ENCODE measurements at places on chromosomes 13 and 19.

DNA sequence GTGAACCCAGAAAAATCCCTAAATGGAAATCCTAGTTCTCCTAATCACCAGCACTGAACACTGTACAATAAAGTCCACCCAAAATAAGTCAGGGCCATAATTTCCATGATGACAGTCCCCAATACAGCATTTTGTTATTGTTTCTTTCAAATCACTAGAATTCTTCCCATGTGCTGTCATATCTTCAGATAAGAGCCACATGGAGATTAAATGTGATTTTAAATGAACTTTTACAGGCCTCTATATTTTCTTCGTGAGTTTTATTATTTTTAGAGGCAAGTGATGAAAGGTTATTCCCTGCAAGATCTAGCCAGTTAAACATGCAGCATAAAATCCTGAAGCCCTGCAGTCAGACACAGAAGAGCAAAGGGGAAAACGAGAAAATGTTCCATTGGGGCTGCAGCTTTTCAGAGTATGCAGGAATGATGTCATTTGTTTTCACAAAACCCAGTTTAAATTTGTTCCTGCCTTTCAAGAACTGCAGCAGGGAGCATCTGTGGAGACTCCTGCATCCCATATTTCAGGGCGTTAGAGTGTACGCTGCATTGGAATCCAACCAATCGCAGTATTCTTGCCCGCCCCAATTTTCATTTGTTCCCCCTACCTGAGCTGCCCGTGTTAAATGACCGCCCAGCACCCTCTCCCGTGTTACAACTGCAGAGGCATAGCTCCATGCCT lies 167.2 kb upstream of the KLF12 start:
- no peak for DNase-seq

DNA sequence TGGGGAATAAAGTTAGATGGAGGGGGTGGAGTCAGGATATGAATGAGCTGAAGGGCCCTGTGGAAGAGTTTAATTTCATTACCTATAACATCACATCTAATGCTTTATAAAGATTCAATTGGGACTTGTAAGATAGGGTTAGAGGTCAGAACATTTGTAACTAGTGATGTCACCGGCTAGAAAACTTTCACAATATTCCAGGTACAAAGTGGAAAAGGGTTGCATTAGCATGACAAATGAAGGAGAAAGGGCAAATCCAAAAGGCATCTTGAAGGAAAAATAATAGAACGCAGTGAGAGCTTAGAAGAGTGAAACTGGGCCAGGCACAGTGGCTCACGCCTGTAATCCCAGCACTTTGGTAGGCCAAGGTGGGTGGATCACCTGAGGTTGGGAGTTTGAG lies 7.6 kb downstream of the MBNL2 start:
- no peak for DNase-seq

- DNase-seq, result no peak
These were observed 139.9 kb downstream of the ZAR1L start for GRCh38 chr13:32175307-32175706.

DNA sequence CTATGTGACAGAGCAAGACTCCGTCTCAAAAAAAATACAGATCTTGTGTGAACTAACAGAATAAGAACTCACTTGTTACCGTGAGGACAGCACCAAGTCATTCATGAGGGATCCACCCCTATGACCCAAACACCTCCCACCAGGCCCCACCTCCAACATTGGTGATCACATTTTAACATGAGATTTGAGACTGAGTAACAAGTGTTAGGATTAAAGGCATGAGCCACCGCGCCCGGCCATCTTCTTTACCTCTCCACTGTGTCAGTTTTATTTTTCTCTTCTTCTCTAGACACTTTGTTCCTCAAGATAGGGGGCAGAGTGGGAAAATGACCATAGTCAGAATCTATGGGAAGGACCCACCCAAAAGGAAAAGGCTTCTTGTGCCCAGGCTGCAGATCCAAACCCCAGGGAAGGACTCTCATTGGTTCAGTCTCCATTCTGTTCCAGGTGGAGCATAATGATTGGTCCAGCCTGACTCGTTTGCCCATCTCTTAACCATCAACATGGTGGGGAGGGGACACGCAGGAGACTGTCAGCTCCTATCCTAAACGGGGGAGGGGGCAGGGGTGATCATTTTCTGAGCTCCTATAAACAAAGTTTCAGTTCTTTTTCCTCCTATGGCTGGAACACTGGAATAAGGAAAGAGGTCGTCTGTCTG lies 1.3 kb upstream of the CALM3 start:
- no peak for DNase-seq

DNA sequence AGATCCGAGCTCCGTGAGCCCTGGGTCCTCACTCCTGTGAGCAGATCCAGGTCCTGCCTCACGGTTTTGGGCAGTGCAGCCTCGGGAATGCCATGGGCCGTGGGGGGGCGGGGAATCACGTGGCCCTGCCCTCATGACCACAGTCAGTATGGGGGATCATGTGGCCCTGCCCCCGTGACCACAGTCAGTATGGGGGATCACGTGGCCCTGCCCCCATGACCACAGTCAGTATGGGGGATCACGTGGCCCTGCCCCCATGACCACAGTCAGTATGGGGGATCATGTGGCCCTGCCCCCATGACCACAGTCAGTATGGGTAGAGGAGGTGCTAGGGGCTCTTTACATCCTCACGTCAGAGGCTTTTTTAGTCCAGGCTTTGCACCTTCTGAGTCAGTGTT lies 64.3 kb upstream of the F7 start:
- DNase-seq, result no peak

- no peak for DNase-seq
These were observed 31.5 kb downstream of the RBM26 start for GRCh38 chr13:79374578-79374977.

DNA sequence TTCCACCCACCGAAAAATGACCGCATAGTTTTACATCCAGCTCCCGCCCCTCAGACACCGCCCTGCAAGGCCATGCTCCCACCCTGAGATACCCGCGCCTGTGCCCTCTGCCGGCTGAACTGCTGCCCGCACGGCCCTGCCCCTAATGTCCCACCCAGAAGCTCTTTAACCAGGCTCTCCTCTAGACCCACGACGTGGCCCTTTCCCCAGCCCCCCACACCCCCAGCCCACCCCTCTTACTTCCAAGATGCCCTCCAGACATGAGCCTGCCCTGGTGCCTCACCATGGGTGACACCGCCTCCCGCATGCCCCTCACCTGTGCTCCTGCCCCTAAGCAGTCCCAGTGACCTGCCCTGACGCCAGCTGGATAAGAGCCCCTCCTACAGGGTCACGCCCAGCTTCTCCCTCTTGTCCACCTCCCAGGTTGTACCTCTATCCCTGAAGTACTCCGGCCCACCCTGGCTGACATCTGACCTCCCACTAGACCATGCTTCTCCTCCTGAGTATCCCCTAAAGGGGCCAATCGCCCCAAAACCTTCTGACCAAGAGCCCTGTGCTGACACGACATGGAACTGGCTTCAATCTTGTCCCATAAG lies 51.2 kb downstream of the COLGALT1 start:
- DNase-seq, result no peak

DNA sequence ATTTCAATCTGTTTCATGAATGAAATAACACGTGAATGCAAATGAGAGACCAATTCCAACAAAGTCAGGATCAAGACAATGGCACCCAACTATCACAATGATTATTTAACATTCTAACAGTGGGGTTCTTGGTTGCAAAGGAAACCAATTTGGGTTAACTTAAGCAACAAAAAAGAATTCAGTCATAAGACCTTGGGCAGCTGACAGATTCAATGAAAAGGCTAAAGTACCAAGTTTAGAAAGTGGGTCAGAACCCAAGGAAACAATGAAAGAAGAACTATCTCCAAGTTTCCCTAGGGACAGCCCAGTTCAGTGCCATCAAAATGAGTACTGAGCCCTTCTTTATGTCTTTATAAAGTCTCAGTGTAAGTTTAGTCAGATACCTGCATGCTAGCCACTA lies 17.5 kb upstream of the SIGLEC14 start:
- DNase-seq, result no peak

All from inflammatory macrophage treated with lipopolysaccharide for 4 hours (primary cell).